AG09309 (cell line): ENCODE measurements at places on chromosomes 5 and 9.
A peak's percentile ranks its signal among the peaks of the same experiment; 100 is the strongest.

DNA sequence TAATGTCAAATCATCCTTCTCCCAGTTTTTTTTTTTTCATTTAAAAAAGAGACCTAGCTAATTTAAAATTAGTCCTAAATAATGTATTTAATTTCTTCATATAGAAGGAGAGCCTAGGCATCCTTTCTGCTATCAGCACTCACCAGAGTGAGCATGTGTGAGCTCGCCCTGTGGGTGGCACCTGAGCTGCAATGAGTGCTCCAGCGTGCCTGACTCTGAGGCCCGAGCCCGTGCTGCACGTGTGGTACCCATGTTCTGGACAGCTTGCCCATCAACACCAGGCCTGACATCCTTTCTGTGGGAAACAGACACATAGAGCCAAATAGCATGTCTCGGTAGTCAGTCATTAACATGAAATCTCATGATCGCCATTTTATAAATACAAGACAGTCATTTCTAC lies 381.4 kb downstream of the DTWD2 start:
- DNase-seq, result no peak

GRCh38 chr5:88542786-88543185 lies 274.1 kb upstream of the TMEM161B start:
- DNase-seq, result no peak

- no peak for DNase-seq
These were observed 169.0 kb downstream of the DAB2IP start for GRCh38 chr9:121820286-121821005.

DNA sequence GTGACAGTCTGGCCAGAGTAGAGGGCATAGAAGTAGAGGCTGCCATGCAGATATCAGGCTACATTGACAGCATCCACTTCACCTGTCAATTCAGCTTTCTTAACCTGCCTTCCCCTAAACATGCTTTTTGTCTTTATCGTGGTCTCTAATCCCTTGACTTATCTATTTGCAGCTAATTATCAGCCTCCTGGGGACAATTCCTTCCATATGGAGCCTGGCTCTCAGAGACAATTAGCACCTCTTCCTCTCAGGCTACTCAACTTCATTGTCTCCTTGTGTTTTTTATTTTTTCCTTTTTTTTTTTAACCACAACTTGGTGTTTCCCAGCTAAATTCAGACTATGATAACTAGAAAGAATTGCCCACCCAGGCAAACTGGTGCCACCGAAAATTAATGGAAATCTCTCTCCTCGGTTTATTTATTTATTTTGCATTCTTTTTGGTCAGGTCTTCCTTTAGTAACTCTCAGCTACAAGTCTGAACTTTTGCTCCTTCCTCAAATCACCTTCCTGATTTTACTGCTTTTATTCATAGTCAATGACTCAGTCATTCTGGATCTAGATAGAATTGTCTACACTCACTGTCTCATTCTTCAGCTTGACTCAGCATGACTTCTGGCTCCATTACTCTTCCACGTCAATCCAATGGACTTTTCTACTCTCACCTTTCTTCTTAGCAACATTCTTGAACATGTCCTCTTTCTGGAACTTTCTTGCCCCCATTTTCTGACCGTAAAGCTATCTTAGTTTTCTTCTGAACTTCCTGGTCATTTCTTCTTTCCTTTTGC lies 63.0 kb upstream of the BASP1 start:
- peak; percentile 62 for DNase-seq

GRCh38 chr9:22643541-22643940 lies 196.9 kb downstream of the DMRTA1 start:
- no peak for DNase-seq

GRCh38 chr5:168341178-168341577 lies 49.7 kb downstream of the WWC1 start:
- DNase-seq, result no peak

DNA sequence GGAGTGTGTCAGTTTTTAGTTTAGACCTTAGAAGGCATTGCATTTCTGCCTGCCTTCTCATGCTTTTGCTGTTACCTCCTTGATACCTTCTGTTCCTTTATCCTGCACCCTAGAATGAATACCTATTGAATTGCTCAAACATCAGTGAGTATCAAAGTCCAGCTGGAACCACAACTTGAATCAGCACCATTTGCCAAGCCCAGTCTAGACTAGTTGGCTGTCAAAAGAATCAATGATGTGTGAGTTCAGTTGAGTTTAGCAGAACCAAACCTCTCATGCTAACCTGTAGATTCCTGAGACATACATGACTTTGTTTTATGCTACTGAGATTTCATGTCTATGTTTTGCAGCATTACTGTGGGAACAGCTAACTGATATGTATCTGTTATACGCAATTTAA lies 116.6 kb downstream of the FAM170A start:
- DNase-seq, result no peak

DNA sequence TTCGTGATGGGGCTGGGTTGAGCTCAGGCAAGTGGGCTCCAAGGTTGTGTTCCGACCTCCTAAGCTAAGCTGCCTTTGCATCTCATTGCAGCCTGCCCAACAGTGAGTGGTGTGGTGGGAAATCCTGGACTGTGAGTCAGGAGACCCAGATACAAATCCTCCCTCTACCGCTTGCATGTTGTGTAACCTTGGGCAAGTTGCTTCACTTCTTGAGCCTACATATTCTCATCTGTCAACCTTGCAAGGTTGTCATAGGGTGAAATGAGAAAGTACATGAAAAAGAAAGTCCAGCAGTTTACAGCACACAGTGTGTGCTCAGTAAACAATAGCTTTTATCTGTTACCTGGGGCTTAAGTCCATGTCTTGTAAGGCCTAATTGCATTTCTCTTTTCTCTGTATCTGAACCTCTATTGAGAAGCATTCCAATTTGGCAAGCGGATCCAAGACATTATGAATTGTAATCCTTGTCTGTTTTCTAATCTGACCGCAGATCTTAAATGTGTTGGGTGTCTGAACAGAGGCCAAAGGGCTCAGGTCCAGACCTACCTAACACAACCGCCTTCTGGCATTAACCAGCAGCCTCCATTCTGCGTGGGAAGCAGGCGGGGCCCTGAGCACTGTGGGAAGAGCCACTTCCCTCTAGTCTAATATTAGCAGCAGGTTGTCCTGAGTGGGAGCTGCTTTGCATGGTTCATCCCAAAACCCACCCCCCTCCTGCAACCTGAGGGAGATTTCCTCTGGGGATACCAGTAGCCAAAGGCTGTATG lies 1.8 kb upstream of the GALNT12 start:
- peak; percentile 34 for DNase-seq

DNA sequence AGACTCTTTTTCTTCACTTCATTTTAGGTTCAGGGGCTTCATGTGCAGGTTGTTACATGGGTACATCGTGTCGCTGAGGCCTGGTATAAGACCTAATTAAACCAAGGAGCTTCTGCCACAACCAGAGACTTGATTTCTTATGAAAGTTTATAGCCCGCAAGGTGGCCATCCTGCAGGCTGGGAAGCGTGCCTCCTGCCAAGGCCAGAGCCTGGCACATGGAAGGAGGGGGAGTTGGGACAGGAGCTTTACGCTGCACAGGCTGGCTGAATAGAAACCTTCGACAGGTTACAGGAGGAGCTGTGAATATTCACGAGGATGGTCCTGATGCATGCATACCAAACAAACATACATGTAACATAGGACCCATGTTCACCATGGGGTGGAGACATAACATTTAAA lies 50.1 kb upstream of the SIMC1 start:
- DNase-seq, result no peak

DNA sequence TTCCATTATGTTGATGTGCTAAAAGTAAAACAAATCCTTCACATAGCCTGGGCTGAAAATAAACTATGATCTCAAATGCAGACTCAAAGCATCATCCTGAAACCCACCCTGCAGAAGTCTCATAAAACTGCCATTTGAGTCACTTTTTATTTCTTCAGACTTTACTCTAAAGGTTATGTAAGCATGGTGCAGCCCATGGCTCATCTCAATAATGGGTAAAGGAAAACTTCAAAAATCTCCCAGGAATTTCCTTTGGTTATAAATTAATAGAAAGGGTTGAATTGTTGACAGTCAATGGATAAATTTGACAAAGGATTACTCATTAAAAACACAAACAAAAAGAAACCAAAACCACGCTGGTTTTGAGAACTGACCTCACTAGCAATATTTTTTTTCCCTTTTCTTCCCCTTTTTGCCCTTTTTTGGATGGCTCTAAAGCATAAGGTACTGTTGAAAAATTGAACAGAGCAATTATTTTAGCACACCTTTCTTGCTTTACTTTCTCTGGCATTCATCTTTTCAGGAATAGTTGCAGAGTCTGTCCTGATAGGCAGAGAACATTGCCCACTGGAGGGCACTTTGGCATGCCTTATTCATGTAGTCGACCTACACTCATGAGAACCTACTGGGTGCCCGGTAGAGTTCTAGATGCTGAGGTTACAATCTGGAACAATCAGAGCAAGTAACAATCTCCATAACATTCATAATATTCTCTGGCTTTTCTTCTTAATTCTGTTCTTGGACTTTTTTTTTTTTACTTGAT lies 191.4 kb downstream of the TMEM167A start:
- no peak for DNase-seq

DNA sequence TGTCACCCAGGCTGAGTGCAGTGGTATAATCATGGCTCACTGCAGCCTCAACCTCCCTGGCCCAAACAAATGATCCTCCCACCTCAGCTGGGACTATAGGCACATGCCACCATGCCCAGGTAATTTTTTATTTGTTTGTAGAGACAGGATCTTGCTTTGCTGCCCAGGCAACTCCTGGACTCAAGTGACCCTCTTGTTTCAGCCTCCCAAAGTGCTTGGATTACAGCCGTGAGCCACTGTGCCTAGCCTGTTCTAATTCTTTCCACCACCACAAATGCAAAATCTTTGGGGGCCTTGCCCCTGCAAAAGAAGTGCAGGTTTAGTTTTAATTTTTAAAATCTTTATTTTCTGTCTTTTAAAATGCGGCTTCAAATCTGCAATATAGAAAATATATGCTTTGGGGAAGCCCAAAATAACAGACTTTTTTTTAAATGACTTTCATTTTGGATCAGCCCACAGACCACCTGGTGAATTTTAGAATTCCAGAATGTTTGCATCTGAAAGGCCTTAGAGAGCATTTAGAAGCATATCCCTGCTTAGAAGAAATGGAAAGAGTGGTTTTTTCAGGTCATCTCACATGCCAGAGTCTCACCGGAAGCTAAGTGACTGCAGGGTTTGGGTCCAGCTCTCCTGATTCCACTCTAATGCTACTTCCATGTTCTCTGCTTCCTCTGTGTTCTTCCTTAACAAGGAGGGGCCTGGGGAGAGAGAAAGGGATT lies 111.4 kb upstream of the FER start:
- DNase-seq, result no peak

DNA sequence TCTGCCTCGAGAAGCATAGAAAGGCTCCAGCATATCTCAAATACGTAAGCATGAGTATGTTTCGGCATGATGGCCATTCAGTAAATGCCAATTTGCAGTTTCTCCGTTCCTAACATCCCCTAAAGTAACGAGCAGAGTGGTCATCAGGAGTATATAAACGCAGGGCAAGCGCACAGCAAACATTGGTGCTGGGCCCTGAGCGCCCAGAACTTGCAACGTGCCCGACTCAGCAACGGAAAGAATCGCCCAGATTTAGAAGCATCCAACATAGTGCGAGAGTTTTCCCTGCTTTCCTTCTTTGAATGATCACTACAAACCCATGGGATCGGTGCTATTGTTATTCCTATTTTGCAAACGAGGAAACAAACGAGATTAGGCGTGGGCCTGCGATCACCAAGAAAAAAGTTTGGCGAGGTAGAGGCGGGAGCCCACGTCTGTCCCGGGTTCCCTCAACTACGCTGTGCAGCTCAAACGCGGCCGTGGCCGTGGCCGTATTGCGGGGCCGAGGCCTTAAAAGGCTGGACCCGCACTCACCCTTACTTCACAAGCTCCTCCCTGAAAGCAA lies 505 bp downstream of the RPS14 start:
- DNase-seq, result peak; percentile 10

DNA sequence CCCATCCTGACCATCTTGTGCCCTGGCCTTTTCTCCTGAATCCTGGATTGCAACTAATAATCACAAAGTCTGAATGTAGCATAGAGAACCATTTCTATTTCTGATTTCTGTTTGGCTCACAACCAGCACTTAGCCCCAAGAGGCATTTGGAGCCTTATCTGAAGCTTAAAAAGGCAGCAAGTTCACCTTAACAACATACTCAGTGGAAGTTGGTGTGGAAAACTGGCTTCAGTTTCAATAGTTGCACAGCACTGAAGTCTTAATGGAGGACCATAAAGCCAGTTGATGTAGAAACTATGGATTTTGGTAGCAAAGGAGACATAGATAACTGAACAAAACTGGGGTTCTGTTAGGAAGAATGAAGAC lies 574.1 kb downstream of the PSAT1 start:
- DNase-seq, result no peak

GRCh38 chr9:120755810-120756434 lies 37.3 kb downstream of the FBXW2 start:
- DNase-seq, result no peak

GRCh38 chr5:40033411-40033810 lies 608.6 kb upstream of the DAB2 start:
- no peak for DNase-seq

- no peak for DNase-seq
These were observed 24.0 kb downstream of the ADAMTS16 start for GRCh38 chr5:5164163-5164562.

GRCh38 chr5:100901821-100902341 lies 1.2 kb downstream of the ST8SIA4 start:
- DNase-seq, result no peak

DNA sequence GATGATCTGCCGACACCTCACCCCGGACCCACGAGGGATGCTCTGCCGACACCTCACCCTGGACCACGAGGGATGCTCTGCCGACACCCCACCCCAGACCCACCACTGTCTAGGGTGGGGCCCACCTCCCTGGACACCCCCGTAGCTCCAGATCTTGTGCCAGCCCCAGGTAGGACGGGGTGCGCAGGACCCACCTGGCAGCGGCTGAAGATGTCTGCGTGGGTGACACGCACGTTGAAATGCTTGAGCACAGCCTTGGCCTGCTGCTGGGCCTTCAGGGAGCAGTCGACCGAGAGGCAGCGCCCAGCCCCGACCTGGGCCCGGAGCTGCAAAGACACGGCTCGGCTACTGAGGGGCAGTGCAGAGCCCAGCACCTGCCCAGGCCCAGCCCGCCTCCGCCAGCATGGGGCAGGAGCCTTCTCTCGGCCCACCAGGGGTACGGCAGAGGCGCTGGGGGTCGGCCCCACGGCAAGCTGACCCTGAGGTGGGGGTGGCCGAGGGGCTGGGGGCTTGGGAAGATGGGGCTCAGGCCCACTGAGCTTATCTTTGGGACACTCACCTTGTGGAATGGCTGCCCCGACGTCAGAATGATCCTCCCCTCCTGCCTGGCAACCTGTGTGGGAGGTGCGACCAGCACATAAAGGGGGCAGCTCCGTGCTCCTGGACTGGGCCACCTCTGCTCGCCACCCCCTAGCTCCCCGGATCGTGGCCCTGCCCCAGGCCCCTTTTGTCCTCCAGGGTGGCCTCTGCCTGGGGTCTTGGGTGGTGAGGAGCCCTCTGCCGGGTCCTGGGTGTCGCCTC lies 21.7 kb upstream of the NRARP start:
- DNase-seq, result no peak

GRCh38 chr9:86730163-86730928 lies 217.0 kb downstream of the GAS1 start:
- no peak for DNase-seq
